ENCODE measurements at places on chromosomes 12 and 14.

DNA sequence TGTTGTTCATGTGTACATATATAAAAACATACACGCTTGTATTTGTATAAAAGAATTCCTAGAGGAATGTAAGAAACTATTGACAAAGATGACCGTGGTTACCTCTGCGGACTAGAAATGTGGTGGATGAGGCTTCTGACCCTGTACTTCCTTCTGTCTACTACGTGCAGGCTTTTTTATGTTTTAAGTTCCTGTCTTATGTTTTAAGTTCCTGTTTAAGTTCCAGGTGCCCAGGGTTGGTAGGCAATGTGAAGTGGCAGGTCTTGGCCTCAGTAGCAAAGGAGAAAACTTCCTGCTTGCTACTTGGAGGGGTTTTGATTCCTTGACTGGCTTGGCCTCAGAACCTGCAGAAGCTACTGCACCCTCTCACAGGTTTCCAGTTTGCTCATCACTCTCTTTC is 11.6 kb downstream of the POMT2 start:
- no peak for DNase-seq

DNA sequence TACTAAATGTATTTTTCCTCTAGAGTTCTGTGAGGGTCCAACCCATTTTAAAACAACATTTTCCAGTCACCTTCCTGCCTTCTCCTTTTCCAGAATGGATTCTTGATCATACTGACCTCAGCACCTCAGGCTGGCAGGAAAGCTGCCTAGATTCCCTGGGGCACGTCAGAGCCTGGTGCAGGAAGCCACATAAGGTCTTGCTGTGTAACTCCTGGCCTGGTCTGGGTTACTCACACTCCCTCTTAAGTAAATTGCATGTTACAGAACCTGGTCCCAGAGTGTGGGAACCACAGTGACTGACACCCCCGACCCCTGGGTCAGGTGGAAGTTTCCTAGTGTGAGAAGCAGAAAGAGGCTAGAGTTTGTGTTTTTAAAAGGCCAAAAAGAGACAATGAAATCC is 209.8 kb downstream of the SPTSSA start:
- no peak for DNase-seq

GRCh38 chr14:93011141-93011529 is 88.2 kb downstream of the CHGA start:
- DNase-seq: no peak

DNA sequence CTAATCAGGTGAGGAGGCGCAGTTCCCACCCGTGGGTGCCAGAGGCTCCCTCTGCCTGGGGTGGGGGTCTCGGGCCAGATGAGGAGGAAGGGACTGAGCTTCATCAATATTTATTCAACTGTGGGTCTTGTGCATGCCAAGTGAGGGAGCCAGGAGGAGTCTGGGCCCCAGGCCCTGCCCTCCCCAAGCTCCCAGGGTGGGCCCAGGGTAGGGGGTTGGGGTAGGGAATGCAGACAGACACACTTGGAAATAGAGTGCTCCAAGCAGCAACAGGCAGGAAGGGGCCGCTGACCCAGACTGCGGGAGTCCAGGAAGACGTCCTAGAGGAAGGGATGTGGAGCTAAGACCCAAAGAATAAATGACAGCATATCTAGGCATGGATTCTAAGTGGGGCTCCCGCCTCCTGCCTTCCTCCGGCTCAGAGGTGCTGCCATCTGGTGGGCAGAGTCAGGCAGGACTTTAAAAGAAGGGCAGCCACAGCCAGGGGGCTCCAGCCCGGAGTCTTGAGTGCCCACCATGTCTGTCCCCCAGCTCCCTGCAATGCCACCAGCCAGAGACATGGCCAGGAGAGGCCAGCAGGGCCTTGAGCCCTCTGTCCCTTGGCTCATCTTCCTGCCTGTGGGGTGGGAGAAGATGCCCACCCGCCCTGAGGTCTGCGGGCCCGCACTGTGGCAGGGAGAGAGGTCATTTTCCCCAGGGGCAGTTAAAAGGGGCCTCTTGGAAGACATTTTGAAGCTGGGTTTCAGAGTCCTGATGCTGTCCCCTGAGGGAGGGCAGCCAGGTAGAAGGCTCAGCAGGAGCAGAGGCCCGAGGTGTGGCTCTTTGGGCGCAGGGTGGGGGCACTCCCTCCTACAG is 70.1 kb downstream of the PHETA1 start:
- DNase-seq: no peak

DNA sequence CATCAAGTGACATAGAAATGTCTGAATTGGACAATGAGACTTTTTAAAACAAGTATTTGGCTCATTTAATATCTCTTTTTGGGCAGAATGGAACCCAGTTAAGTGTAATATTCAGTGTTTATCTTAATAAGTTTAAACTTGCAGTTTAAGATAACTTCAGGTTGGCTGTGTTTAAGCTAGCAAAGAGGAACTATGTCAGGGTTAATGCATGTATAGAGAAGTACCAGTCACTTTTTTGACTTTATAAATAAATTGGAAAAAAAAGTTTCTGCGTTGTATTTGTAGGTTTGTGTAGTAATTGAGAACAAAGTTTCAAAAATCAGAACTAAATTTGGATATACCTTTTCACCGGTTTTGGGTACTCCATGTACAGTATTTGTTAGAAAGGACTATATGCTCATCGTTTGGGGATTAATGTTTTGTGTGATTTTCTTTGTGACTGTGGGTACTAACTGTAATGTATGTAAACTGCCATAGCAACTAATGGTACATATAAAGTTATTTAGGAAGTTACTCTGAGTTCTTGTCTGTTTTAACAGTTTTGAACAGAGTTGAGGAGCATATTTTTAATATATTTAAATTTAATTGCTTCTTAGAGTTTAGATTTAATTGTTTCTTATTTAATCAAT is 4.5 kb downstream of the HMGA2 start:
- no peak for DNase-seq

- no peak for DNase-seq
Observed at GRCh38 chr12:82461836-82462235, 103.5 kb downstream of the METTL25 start.

- DNase-seq: no peak
Observed at GRCh38 chr14:47567273-47567672, 108.1 kb downstream of the MDGA2 start.

GRCh38 chr14:101022121-101022520 is 118.6 kb upstream of the RTL1 start:
- no peak for DNase-seq

DNA sequence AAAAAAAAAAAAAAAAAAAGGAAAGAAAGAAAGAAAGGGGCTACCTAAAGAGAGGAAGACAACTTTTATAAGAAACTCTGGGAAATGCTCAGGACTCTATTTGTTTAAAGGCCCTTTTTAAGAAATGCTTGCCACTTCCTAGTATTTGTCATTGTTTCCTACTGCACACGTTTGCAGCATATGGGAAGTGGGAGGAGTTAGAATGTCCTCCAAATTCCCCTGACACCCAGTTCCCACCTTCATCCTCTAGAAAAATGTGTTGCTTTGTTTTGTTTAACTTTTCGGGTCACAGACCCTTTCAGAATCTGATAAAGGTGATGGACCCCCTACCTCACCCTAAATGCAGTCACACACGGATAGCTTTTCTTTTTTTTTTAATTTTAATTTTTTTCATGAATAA is 40.8 kb downstream of the NINJ2 start:
- DNase-seq: no peak

GRCh38 chr14:79596551-79596950 is 614.8 kb downstream of the DIO2 start:
- no peak for DNase-seq

- DNase-seq: no peak
Observed at GRCh38 chr12:11981121-11981733, 89.5 kb upstream of the BCL2L14 start.

DNA sequence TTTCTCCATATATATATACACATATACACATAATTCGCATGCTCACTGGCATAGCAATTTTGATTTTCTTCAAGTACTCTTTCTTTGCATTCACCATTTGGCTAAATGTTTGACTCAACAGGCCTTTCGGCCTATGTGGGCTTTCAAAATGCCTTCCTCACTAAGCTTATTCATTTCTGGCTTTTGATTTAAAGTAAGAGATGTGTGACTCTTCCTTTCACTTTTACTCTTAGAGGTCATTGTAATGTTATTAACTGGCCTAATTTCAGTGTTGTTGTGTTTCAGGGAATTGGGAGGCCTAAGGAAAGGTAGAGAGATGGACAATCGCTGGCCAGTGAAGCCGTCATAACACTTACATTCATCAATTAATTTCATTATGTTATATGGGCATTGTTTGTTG is 14.5 kb upstream of the KLRD1 start:
- DNase-seq: no peak

- no peak for DNase-seq
Observed at GRCh38 chr12:116820064-116820656, 61.1 kb downstream of the HRK start.

DNA sequence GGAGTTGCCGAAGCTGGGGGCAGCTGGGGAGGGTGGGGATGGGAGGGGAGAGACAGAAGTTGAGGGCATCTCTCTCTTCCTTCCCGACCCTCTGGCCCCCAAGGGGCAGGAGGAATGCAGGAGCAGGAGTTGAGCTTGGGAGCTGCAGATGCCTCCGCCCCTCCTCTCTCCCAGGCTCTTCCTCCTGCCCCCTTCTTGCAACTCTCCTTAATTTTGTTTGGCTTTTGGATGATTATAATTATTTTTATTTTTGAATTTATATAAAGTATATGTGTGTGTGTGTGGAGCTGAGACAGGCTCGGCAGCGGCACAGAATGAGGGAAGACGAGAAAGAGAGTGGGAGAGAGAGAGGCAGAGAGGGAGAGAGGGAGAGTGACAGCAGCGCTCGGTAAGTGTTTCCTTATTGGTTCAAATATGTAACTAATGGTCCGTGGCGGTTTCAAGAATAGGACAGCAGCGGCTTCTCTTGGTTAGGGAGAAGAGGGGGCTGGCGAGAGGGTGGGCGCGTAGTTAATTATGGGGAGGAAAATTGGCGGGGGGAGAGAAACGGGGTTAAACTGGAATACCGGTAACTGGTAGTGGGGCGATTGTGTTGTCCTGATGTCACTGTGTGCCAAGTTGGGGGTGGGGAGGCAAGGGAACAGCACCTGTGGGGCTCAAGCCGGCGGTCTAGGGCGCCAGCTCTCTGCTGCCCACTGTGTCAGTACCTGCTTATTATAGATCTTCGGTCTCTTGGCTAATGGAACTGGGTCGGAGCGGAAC is 8.4 kb downstream of the HOXC8 start:
- DNase-seq: no peak

GRCh38 chr14:64636980-64637429 is 67.2 kb upstream of the PLEKHG3 start:
- no peak for DNase-seq

- DNase-seq: no peak
Observed at GRCh38 chr12:54723379-54724256, 75.5 kb upstream of the DCD start.

GRCh38 chr12:131860472-131861260 is 32.5 kb downstream of the MMP17 start:
- DNase-seq: no peak

DNA sequence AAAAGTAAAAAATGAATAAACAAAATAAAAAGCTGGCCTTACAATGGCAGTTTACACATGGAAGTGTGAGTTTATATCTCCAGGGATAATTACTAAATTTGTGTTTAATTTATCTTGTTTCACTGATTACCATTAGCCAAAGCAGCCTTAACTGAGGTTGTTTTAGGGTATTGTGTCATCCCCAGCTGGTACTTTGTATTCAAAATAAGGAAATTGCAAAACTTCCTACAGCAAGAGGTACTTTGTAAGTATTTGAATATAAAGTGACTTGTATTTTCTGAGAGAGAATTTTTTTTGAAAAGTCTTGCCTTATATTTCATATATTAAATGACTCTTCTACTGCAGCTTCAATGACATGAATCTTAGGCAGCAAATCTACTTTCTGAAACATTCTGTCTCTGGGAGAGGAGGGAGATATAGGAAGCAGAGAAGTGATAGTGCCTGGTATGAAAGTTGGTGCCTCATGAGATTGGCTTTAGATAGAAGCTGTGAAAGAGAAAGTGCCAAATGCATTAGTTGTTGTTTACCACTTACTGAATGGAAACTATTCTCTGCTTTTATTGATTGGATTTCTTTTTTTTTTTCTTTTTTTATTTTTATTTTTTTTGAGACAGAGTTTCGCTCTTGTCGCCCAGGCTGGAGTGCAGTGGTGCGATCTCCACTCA is 6.7 kb downstream of the FNTB start:
- DNase-seq: no peak

GRCh38 chr12:76069339-76069738 is 15.1 kb downstream of the NAP1L1 start:
- no peak for DNase-seq

DNA sequence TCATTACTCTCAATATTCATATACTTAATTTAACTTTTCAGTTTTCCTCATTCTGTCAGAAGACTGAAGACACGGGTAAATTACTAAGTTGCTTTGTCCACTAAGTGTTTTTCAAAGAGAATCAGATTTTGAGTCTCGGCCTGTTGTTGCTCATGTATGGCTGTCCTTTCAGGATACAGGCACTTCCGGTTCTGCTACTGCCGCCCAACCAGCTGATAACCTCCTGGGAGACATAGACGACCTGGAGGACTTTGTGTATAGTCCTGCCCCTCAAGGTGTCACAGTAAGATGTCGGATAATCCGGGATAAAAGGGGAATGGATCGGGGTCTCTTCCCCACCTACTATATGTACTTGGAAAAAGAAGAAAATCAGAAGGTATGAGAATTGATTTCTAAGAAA is 28.3 kb upstream of the TEAD4 start:
- DNase-seq: no peak

- no peak for DNase-seq
Observed at GRCh38 chr12:112740387-112740934, 51.1 kb upstream of the RPH3A start.

- DNase-seq: no peak
Observed at GRCh38 chr14:22099942-22100763, 426.5 kb upstream of the OR4E1 start.

DNA sequence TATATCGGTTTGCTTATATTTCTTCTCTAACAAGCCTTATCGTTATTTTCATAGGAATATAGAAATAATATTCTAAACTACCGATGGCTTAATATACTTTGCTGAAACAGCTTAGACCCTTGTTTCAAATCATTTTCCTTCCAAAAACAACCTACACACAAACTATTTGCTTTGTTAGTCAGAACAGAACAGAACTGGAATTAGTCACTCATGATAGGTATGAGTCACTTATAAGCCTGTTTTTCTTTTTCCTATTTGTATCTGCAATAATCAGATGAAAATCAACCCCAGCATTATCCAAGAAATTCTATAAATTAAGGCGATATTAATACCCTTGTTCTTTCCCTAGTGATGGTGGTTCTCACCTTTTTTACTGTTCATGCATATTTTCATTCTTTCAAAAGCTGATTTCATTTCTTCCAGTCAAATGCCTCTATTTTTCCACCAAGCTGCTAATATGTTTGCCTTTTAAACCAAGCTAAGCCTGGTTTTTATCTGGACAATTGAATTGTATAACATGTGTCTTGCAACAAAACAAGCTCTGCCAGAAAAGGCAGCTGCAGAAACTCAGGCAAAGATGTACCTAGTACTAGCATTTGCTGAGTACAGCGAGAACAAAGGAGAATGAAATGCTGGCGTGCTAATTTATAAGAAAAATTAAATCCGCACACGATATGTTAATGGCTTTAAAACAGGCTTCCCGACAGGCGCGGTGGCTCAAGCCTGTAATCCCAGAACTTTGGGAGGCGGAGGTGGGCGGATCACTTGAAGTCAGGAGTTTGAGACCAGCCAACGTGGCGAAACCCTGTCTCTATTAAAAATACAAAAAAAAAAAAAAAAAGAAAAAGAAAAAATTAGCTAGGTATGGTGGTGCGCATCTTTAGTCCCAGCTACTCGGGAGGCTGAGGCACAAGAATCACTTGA is 1418.2 kb downstream of the AACS start:
- DNase-seq: no peak

- DNase-seq: no peak
Observed at GRCh38 chr14:30195941-30196340, 268.3 kb upstream of the PRKD1 start.
